NCI-H2081 (cell line): ENCODE measurements at places on chromosomes 5 and 9.

DNA sequence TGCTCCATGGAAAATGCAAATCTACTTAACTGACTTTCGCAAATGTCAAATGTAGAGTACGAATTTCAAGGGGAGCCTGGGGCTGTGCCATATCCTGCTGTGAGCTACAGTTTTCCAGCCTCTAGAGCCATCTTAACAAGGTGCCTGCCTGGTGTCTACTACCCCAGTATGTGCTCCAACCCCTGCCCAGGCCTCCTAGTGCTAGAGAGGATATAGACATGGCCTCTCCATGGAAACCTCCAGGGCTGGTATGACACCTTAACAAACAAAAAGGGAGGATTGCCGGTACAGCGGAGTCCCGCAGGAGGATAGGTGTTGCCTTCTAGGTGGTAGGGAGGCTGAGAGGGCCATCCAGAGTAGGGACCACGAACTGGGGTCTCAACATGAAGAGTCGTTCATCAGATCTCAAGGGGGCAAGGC, 13.6 kb upstream of the IL3 start:
- DNase-seq: no peak

DNA sequence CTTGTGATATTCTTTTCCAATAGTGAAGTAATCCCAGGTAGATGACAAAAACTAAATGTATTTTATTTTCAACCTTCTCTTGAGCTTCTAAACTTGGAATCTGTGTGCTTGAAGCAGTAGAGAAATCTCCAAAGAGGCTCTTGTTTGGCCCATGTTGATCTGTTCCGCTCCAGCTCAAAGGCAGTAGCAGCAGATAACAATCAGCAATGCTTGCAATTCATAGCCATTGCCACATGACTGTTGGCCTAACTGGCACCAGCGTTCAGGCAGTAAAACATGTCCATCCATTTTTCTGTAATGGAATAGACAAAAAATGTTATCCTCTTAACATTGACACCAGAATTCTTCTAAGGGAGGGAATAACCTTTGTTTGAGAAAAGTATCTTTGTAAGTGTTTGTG, 270.7 kb upstream of the MSX2 start:
- no peak for DNase-seq

DNA sequence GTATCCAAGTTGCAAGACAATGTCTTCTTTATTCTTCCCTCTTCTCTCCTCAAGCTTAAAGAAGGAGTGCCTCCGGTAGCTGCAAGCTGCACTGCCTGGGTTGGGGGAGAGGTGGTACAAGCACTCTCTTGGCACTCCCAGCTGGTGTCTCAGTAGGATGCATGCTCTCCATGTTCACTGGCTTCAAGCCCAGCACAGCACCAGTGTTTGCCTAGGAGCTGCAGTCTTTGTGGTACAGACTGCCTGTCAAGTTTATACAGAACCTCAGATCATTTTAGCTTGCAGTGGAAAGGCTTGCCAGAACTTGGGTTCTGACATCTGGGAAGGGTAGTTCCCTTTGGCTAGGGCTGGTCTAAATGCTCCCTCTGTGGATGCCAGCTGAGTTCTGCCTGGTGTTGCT, 505.6 kb downstream of the MAN2A1 start:
- no peak for DNase-seq

DNA sequence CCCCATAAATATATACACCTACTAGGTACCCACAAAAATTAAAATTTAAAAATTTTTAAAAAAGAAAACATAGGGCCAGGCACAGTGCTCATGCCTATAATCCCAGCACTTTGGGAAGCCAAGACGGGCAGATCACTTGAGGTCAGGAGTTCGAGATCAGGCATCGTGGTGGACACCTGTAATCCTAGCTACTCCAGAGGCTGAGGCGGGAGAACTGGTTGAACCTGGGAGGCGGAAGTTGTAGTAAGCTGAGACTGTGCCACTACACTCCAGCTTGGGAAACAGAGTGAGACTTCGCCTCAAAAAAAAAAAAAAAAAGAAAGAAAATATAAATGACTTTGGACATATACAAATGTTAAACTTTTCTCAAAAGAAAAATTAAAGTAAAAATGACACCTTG, 33.3 kb upstream of the RNF38 start:
- no peak for DNase-seq

GRCh38 chr9:79383096-79383495, 188.7 kb upstream of the TLE4 start:
- no peak for DNase-seq

DNA sequence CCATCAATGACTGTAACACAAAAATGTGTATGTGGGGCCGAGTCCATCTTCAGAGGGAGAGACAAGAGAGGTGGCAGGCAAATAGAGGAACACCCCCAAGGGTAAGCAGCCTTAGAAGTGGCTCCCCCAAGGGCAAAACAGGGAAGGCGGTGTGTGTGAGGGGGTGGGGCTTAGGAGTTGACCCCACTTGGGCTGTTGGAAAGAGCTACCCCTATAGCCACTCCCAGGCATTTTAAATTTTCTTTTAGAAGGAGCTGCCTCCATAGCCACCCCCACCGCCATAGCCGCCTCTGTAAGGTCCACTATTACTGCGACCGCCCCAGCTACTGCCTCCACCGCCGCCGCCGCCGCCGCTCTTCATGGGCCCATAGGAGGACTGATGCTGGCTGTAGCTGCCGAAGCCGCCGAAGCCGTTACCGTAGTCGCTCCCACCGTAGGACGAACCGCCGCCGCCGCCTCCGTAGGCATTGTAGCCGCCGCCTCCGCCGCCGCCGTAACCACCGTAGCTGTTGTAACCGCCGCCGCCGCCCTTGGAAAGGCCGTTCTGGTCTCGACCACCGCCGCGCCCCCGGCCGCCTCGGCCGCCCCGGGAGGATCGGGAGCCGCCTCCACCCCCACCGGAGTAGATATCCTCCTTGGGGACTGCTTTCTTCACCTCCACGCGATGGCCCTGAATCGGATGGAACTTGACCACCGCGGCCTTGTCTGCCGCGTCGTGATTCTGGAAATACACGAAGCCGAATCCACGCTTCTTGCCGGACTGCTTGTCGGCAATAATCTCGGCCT, 1.1 kb downstream of the HNRNPA0 start:
- DNase-seq: peak; percentile 1

DNA sequence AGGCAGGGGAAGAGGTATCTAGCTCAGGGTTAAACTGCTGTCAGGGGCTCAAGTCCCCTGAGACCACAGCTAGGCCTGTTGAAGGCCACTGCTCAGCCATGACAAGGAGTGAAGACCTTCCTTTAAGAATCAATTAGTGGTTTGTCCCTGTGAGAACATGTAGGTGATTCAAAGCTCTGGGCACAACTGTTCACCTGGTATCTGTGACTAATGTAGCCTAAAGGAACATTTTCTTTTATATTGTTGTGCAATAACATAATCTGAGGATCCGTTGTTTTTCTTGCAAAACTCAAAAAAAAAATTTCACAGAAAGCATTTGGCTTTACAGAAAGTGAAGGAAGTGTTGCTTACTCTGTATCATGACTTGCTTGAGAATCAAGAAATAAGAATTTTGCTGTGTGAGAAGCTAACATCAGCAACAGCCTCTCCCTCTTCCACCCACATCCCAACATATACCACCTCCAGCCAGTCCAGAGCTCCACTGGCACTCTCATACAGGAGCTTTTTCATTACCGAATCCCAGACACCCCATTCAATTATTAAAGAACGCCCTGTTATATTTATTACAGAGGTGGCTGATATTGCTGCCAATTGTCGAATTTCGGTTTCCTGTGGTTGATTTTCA, 807.0 kb downstream of the TLE4 start:
- DNase-seq: no peak

DNA sequence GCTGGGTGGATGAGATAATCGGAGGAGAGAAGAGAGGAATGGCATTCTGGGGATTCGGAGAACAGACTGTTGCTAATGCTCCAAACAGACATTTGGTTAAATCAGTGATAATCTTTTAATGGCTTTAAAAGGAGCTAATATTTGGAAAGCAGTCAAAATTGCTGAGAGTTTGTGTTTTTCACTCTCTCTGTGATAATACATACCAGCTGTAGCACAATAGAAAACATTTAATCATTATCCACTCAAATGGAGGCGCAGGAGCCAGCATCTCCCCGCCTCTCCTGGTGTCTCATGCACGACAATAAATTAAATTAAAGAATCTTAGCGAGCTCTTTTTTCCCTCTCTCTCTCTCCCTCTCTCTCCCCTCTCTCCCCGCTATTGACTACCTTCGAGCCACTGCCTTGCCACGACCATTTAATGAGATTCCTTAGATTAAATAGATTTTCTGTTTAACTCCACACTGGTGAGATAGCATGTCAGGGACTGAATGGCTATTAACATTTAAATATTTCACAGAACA, 268.6 kb upstream of the MVB12B start:
- DNase-seq: no peak

DNA sequence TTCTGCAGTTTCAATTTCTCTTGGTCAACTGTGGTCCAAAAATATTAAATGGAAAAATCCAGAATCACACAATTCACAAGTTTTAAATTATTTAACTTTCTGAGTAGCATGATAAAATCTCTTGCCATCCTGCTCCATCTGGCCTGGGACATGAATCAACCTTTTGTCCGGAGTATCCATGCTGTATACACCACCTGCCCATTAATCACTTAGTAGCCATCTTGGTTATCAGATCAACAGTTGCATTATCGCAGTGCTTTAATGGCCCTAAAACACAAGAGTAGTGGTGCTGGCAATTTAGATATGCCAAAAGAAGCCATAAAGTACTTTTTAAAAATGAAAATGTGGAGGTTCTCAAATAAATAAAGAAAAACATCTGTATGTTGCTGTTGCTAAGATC, 25.3 kb downstream of the EFCAB9 start:
- no peak for DNase-seq

GRCh38 chr5:180207593-180207992, 1.4 kb downstream of the RASGEF1C start:
- no peak for DNase-seq

DNA sequence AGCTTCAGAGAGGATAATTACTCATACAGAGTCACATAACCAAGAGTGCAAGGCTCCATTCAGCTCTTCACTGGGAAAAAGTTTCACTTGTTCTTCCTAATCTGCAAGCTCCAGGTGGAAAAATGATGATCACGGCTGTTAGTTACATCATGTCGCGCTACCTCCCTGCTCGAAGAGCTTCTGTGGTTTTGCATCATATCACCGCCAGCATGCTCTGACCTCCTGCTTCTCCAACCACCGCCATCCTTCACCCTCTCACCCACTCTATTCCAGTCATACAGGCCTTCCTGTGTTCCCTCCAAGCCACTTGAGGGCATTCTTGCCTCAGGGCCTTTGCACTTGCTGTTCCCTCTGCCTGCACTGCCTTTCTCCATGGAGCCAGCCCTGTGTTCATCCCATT, 47.1 kb downstream of the COL27A1 start:
- no peak for DNase-seq

DNA sequence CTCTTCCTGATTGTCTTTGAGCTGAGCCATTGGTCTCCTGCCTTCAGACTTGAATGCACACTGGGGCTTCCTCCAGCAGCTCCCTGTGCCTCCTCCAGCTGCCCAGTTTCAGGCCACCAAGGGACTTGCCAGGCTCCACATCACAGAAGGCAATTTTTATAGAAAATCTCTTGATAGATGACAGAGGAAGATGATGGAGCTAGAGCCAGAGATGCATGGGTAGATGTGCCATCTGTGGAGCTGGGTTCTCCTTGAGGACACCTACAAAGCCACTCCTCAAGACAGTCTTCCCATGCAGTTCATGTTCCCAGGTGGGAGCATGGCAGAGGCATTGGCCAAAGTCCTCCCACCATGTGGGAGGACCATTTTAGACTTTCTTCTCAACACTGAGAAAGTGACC, 239.6 kb upstream of the IRX1 start:
- DNase-seq: no peak

DNA sequence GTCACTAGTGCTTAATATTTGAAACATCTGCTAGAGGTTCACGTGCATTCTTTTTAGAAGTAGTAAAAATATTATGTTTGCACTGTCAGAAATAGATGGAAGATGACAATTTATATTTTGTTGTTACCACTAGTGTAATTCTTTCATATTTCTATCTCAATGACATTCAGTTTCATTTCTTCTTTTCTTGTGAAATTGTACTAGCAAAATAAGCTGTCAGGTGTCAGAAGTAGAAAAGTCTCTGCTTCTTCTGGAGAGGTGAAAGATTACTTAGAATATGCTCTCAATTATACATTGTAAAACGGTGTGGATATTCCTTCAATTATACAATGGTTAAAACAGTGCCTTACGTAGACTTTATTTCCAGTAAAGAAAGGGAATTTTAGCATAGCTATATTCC, 395.4 kb downstream of the CSNK1G3 start:
- no peak for DNase-seq

- no peak for DNase-seq
Observed at GRCh38 chr5:113491022-113491421, 2.8 kb upstream of the MCC start.

- peak; percentile 35 for DNase-seq
Observed at GRCh38 chr5:177588413-177588909, 3.5 kb upstream of the TMED9 start.

- DNase-seq: no peak
Observed at GRCh38 chr9:135014311-135015010, 73.0 kb upstream of the OLFM1 start.

DNA sequence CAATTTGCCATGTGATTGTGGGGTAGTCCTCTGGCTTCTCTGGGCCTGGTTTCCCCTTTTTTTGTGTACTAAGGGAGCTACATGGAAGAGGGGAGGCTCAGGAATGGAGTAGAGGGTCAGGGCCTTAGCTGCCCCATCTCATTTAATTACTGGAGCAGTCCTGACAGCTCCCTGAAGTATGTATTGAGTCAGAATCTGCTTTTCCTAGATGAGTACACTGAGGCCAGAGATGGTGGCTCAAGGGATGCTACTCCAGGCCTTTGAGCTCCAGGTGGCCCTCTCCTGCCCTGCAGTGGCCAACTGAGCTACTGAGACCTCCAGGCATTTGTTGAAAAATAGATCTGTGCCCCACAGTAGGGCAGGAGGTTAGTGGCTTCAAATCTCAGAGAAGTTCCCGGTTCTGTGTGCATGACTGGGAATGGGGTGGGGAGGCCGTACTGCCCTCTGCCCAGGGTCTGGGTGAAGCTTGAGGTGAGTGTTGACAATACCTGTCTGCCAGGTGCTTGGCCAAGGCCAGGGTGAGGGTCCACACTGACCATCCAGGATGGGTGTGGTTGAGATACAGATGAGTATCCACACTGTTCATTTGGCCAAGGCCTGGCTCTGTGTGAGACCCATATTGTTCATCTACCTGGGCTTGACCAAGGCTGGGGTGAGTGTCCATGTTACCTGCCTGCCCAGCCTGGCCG, 45.7 kb downstream of the CXXC5 start:
- DNase-seq: no peak

DNA sequence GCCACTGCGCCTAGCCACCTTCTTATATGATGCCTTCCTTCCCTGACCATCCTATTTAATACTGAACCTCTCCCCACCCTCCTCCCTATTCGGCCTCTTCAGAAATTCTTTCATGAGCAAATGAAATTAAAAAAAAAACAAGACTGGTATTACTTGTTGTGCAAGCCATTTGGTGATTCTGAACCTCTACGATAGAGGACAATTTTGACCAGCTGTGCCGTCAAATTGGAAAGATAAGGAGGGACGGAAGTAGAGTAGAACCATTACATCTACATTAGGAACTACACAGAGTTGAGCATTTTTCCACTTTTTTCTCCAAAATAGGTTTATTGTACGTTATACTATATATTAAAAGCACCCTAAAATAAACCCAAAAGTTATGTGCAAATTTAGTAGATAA, 2.9 kb downstream of the DHX29 start:
- DNase-seq: no peak
